RPMI8226 (cell line): ENCODE measurements at places on chromosomes 2 and 18.

- DNase-seq: no peak
These were observed 658.5 kb downstream of the ARHGAP15 start for GRCh38 chr2:143787674-143788073.

DNA sequence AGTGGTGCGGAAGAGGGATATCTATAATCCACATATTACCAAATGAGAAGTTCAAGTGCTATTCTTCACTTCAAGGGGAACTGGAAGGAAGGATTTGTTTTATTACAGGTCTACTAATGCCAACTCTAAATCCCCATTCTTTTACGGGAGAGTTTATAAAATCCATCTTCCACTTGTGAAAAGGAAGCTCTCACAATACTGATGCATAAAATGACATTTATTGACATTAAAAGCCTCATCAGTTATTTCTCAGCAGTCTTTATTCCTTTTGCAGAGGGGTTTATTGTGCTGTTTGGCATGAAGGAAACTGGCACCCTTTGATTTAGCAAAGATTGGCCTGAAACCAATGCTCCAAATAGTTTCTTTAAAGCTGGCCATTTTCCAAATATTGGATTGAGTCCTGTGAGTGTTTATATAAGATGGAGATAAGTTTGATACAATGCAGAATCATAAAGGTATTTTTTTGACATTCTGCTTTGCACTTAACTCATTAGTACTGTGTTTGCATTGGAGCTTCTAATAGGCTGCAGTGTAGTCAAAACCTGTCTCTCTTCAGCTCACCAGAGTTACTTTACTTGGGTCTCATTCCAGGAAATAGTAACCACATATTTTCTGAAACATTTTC, 26.6 kb downstream of the LRP1B start:
- no peak for DNase-seq

DNA sequence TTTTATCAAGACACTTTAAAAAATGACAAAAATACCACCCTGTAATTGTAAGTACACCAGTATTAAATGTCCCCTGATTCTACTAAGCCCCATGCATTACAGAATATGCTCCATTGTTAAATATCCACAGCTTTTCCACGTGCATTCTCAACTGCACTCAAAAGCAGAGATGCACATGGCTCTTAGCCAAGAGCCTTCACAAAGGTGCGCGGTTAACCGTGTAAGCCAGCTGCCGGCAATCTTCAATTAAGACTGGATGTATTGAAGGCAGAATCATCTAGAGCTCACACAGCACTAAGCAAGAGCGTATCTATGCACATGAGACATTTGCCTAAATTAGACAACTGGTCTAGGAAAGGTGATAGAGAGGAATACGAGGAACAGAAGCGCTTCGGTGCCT, 278.3 kb downstream of the NAPG start:
- DNase-seq: peak; percentile 45

DNA sequence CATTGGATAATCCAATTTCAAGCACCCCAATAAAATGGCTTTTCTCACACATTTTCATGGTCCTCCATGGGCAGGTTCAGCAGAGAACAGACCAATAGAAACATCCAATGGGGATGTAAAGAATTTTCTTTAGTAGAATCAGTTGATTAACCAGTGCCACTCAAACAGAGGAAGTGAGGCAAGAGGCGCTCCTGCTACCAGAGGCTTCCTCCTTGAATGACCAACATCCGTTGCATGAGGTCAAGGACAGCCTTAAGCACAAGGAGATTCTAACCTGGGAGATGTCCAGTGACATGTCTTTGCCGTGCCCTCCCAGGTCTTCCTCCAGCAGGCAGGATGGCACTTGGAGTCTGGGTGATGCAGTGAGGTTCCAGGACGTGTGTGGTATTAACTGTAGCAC, 146.6 kb downstream of the PIEZO2 start:
- DNase-seq: no peak

GRCh38 chr2:40436093-40436475, 15.8 kb downstream of the SLC8A1 start:
- no peak for DNase-seq

DNA sequence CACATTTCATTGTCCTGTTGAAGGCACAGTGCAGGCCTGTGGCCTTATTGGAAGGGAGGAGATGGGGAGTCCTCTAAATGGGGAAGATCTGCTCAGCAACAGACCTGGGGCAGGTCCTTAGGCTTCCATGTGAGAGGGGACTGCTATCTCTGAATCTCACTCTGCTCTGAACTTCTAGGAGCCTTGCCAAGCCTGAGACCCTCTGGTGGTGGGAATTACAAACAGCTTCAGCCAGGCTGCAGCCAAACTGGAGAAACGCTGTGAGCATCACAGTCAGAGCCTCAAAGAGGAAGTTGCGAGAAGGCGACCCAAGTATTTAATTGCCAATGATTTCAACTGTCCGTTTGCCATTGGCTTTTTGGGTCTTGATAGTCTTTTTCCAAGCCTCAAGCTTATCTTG, 66.8 kb upstream of the MC2R start:
- peak; percentile 14 for DNase-seq

DNA sequence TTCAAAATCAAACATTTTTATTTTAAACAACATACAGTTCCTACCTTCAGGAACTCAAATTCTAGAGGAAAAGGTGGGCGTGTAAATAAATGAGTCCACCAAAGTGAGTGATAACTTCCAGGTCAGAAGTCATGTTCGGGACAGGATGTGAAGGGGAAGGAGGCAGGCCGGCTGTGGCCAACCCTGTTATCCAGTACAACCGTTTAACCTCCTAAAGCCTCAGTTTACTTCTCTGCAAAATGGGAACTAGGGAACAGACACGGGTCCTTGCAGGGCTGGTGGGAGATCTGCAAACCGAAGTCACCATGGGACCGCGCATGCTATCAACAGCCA, 373 bp downstream of the EIPR1 start:
- DNase-seq: peak; percentile 53

- DNase-seq: no peak
These were observed 176.6 kb downstream of the HDAC4 start for GRCh38 chr2:239224199-239224570.

DNA sequence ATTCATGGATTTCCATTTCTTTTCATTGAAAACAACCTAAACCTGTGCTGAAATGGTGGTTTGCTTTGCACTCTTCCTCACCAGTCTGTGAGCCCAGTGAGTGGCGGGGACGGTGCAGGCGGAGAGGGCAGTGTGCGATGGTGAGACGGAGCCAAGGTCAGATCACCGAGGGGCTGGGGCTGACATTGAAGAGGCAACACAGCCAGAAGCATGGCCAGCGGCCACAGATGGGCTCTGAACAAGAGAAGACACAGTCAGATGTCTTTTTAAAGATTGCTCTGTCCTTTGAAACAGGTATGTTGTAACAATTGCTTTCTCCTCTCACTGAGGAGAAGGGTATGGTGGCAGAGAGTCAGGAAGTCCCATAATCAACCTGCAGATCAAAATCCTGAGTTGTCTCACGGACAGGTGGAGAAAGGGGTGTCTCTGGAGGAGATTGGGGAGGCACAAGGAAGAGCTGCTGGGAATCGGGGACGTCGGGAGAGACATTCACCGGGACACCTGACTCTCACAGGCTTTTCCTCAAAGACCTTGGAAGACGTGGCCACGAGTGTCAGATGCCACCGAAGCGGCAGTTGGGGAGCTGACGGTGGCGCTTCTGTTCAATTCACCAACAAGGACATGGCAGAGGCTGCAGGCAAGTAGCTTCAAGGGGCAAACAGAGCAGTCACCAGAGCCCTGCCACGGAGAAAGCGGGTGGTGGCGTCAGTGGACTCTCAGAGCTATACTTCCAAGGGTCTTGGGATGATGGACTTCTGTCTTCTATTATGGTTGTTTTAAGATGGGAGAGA, 12.1 kb upstream of the ZNF516 start:
- no peak for DNase-seq

DNA sequence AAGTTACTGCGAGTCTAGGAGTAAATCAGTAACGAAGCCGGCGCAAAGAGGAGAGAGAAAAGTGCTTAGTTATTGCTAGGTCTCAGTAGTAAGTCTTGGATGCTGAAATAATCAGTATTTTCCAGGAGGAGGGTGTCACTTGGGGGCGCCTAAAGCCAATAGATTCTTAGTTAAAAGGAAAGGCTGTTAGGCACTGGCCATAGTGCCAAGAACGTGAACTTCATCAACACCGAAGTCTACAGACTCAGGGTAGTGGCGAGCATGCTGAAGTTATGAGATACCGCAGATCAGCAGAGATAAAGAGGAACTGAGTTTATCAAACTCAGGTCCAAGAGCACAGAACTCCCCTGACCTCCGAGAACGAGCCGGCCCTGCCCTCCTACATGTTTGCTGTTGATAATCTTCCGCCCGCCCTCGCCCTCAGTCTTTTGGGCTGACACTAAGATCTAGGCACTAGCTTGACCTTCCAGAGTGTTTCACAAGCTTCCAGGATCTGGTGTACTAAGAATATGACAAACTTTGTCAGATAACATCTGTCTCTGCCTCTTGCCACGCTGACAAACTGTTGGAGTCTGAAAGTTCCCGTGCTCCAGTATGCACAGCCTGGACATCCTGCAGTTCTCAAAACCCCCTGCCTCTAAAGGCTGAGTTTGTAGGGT, 49.2 kb downstream of the CYB5A start:
- no peak for DNase-seq

GRCh38 chr2:181772334-181772733, 92.0 kb upstream of the NEUROD1 start:
- no peak for DNase-seq

DNA sequence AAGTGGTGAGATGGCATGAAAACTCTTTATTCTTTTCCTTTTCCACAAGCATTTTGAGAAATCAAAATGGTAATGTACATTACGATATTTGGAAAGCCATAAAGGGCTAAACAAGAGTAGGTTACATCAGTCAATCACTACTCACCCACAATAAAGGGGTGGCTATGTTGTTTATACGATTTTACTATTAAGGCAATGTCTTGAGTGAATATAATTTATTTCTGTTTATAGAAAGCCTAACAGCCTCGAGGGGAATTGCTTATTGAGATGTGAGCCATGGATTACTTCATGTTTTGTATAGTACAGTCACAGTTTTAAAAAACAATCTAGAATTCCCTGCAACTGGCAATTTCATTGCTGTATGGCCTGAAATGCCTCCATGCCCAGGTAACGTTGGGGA, 237.5 kb upstream of the RBBP8 start:
- DNase-seq: no peak

GRCh38 chr2:122023059-122023864, 267.8 kb downstream of the TSN start:
- DNase-seq: no peak

GRCh38 chr2:52079602-52080001, 1047.7 kb upstream of the NRXN1 start:
- DNase-seq: no peak

DNA sequence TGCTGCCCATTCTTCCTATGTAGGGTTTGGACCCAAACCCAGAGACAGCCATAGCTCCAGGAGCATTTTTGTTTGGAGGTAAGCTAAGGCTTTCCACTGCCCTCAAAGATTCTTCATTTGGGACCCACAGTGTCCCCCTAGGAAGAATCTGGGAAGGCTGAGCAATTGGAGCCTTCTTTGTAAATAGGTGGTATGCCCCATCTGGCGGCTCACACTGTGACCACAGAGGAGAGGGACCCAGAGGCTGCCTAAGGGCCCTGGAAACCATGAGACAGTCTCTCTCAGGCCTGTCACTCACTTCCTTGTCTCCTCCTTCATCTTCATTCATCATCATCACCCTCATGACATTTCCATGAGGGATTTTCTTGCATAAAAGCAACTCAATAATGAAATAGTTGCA, 215.4 kb upstream of the OSR1 start:
- DNase-seq: no peak

GRCh38 chr2:210337159-210337558, 22.2 kb upstream of the MYL1 start:
- DNase-seq: no peak

- no peak for DNase-seq
These were observed 192.2 kb downstream of the TCF4 start for GRCh38 chr18:55395799-55396198.

DNA sequence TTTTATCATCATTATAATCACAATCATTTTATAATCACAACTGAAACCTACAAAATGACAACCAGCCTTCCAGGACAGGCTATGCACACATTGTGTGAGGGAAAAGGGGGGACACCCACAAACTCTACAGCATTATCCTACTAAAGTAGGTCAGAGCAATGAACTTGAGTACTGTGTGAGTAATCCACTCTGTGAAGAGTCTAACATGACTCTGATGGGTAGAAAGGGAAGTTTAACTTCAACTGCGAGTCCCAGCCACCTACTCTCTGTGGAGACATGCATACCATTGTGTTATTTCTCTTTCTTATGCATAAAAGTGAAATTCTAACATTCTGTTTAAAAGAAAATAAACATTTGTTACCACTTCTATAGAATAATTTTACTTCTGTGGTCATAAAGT, 177.9 kb downstream of the ZNF516 start:
- DNase-seq: no peak

GRCh38 chr18:6629635-6630140, 99.8 kb upstream of the ARHGAP28 start:
- no peak for DNase-seq

GRCh38 chr18:13635046-13635445, 91.3 kb downstream of the FAM210A start:
- DNase-seq: no peak

GRCh38 chr2:133733901-133734255, 165.6 kb upstream of the NCKAP5 start:
- DNase-seq: no peak

DNA sequence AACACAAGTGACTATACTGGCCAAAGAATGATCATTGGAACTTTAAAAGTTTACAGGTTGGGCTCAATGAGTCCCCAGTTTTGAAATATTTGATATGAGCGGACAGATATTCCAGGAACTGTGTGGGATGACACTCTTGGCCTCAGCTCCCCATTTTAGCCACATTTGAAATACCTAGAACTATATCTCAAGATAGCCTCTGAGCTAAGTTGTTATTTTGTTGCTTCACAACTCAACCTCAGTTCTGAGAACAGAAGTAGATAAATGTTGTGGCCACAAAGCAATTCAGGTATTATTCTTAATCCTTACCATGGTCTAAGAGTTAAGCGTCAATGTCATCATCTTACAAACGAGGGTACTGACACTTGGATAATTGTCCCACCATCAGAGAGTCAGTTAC, 172.2 kb upstream of the SETBP1 start:
- no peak for DNase-seq

- no peak for DNase-seq
These were observed 74.2 kb downstream of the NCAPH start for GRCh38 chr2:96409820-96410164.
